Foreskin keratinocyte (primary cell): ENCODE measurements at places on chromosomes 4 and X. TPM values are rescaled to one million over a fixed set of nuclear protein-coding genes. Genes with fewer than 3 reads are reported as not detected.
A peak's percentile ranks its signal among the peaks of the same experiment; 100 is the strongest.

DNA sequence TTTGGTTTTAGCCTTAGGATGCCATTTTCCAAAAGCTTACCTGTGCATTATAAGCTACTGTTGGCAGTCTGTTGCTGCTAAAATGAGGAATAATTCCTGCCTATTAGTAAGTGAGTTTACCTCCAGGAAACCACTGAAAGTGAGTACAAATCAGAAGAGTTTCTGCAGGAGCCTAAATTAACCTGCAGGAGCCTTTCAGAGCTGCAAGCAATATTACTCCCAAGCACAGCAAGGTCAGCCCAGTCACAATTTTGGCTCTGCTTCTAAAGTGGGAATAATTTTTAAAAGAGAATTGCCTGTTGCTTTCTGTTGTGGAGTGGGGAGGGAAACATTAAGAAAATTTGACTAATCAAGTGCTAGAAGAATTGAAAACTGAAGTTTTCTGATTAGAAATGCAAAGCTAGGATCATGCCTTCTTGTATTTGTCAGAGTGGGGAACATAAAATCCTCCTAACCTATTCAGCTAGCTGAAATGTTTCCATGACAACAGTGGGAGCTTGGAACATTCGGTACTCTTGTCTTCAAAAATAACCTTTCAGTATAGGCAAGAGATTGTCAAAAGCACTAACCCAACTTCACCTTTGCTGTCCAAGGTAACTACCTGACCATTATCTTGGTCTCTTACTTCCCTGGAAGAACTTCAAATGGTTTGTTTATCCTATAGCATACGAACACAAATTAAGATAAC is 193.2 kb downstream of the COMMD8 start:
- DNase-seq = no peak

- DNase-seq = no peak
Measured at GRCh38 chr4:109407027-109407737, 26.4 kb upstream of the SEC24B start.

DNA sequence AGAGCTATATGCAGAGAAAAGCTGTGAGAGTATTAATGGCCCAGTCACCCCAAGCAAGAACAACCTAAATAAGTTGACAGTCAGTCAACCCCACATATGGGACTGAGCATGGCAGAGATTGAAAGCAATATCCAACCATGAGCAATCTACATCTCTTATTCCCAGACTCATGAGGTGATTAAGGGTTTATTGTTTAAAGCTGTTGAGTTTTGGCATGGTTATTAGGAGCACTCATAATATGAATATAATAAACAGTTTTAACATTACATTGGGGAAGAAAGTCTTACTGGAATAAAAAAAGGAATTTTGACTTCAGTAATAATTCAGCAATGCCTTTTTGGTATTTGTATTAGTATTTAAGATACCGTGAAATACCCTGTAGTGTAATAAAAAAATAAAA is 1627.4 kb downstream of the STIM2 start:
- DNase-seq = no peak

DNA sequence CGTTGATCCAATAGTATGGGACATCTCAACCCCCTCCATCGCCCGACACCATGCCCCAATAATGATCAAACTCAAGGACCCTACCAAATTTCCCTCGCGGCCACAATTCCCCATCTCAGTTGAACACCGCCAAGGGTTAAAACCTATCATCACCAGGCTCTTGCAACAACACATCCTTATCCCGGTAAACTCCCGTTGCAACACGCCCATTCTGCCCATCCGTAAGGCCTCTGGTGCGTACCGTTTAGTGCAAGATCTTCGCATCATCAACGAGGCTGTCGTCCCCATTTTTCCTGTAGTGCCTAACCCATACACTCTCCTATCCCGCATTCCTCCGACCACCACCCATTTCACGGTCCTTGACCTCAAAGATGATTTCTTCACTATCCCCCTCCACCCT is 960.5 kb downstream of the RPA4 start:
- no peak for DNase-seq

DNA sequence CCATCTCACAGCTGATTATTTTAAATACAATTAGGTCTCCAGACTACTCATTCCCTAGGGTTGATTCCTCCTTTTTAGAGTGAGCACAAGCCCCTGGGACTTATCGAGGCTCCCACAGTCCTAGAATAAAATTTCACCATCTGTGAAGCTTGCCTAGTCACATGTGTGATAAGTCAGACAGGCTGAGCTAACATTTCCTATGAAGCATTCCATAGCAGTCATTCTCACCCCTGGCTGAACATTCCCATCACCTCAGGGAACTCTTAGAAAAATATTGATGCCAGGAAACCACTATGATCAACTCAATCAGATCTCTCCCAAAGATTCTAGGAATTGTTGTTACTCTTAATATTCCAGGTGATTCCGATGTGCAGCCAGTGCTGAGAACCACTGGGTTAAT is 37.7 kb downstream of the ARHGEF9 start:
- DNase-seq = peak; percentile 35

- no peak for DNase-seq
Measured at GRCh38 chrX:131271274-131271673, 17.8 kb downstream of the IGSF1 start.

- DNase-seq = no peak
Measured at GRCh38 chr4:185412412-185412811, 13.4 kb downstream of the UFSP2 start.

DNA sequence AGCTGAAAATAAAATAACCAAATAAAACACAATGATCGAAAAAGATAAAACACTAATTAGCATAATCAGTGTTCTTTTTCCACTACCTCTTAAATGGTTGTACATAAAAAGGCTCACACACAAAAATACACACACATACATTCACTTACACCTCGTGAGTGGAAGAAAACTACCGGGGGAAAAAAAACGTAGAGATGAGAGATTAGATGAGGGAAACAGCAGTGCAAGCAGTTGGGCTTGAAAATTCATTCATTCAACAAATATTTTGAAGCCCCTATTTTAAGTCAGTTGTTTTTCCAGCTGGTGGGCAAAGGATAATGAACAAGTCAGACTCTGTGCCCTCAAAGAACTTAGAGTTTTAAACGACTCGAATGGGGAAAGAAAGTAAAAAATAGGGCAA is 1.0 kb downstream of the TBCK start:
- DNase-seq = no peak

GRCh38 chrX:107714206-107714891 is 61.2 kb downstream of the TSC22D3 start:
- DNase-seq = no peak

DNA sequence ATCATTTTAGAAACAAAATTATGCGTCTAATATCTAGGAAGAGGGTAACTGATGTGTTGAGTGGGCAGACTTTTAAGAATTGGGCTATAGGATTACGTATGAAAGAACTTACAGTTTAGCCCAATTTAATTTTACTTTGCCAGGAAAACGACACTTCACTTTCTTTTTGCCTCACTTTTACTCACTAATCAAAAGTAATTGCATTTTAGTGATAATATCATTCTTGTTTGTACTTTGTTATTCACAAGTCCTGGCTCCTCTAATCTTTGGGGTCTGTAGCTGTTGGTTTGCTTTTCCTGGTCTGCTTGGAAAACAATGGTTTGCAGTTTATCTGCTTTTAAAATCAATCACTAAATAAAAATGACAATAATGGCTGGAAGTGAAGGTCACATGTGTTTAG is 2.9 kb upstream of the ARX start:
- DNase-seq = no peak

DNA sequence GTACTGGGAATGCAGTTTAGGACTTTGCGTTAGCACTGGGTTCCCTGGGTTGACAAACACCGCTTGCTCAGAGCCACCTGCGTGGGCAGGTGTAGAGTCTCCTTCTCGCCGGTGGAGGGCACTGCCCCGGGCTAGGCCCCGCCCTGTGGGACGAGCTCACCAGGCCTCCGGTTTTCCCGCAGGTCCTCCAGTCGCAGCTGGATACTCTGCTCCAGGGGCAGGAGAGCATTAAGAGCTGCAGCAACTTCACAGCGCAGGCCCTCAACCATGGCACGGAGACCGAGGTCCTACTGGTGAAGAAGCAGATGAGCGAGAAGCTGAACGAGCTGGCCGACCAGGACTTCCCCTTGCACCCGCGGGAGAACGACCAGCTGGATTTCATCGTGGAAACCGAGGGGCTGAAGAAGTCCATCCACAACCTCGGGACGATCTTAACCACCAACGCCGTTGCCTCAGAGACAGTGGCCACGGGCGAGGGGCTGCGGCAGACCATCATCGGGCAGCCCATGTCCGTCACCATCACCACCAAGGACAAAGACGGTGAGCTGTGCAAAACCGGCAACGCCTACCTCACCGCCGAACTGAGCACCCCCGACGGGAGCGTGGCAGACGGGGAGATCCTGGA is 49.2 kb upstream of the MND1 start:
- no peak for DNase-seq

DNA sequence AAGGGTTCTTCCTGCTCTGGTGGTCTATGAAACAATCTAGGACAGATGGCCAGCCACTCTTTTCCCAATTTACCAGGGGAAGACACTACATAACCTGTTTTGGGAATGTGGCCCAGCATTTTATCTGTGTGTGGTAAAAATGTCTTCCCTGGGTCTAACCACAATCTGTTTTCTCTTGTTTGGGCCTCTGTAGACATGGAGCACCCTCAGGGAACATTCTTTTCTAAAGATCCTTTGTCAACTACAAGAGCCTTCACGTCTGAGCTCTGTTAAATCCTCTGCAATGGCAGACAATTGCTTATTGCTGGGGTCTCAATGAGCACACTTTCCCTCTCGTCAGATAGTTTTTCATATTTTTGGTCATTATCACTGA is 35.5 kb downstream of the PLAC1 start:
- peak; percentile 77 for DNase-seq

GRCh38 chr4:119627267-119628255 is 1.0 kb downstream of the PDE5A start:
- peak; percentile 41 for DNase-seq

DNA sequence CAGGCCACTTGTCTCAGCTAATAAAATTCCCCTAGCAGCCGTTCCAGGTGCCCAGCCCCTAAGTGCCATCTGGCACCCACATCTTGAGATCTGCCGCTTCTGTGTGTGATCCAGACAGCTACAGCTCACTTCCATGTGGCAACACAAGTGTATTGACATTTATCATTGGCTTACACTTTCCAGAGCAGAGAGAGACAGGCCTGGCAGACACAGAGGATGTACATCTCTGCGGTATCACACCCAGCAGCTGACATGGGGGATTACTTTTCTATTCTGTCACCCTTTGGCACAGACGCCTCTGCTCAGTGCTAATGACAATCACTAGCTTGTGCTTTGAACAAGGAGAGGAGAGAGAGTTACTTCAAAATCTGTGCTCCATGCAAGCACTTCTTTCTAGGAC is 195.9 kb downstream of the KDR start:
- DNase-seq = no peak

DNA sequence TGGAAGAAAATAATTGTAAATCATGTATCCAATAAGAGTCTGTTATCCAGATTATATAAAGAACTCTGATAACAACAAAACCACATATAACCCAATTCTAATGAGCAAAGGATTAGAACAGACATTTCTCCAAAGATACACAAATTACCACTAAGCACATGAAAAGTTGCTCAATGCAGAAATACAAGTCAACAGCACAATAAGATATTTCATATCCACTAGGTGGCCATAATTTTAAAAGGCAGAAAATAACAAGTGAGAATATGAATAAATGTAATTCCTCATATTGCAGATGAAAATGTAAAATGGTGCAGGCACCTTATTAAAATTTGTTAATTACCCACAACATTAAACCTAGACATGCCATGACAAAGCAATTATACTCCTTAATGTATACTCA is 73.9 kb upstream of the ZCCHC13 start:
- DNase-seq = no peak

GRCh38 chrX:71923516-71923915 is 12.9 kb downstream of the NHSL2 start:
- DNase-seq = no peak

DNA sequence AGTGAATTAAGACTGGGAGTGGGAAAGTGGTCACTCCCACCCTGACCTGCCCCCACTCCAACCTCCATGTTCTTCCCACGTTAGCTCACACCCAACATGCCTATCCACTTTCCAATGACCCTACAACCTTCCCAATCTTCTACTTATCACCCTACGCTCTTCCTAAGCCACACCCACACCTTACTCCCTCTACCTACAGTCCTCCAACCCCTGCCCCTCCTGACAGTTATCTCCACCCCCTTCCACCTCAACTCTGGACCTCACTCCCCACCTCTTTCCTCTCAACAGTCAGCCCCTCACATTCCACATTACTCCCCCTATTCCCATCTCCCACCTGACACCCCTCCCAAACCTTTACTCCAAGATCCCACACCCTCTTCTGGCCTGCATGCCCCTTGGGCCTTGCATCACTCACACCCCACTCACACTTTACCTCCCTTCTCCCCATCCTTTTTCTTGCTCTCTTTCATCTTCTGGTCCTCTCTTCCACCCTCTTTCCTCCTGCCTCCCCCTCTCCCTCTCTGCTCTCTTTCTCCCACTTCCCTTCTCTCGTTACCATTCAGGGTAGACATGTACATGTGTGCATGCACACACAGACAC is 6.9 kb downstream of the NALF2 start:
- DNase-seq = no peak

- DNase-seq = no peak
Measured at GRCh38 chr4:16674082-16674481, 224.4 kb downstream of the LDB2 start.

DNA sequence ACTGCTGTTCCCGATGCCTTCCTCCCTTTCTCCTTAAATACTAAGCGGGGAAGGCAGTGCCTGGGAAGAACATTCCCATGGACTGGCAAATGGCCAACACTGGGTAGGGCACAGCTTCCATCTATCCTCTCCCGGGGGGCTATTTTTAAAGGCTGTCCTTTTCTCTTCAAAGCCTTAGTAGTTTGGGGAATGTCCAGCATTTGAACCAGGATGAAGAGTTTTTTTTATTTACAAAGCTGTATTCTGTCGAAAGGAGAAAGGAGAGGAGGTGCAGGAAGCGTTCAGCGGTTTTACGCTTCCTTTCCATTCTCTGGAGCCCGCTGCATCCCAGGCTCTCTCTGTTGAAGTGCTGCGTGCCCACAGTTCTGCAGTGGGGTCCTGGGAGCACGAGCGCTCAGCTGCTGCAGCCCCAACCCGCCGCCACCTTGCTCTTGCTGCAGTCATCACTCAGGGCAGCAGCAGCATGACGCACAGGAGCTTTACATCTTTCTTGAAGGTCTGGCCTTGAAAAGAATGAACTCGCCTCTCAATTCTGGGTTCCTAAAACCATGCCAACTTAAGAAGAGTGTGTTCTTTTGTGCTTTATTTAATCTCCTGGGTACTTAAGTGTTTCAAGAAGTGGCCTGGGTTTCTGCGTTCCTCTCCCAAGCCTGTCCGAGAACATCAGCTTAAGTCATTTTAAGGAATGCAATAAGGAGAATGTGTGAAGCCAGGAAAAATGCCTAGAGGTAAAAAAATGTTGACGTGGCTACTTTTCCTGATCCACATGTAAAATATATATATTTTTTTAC is 427.2 kb downstream of the MAPK10 start:
- DNase-seq = no peak

Gene FAM9C
- total RNA-seq = not detected in 2 replicates

Gene DDX60
- total RNA-seq = 53.5 and 70.2 TPM in 2 replicates

Gene CCSER1
- 0.81 and 1.1 TPM in 2 replicates for total RNA-seq

Gene DMP1
- total RNA-seq = not detected in 2 replicates

Gene NOA1
- total RNA-seq = 16.5 and 16.9 TPM in 2 replicates

Gene CXCL5
- 0.85 and 1.7 TPM in 2 replicates for total RNA-seq

Gene STIM2
- total RNA-seq = 18.0 and 18.7 TPM in 2 replicates

Gene MAGEC1
- not detected in 2 replicates for total RNA-seq

Gene NEUROG2
- total RNA-seq = not detected in 2 replicates
